ENCODE measurements at places on chromosomes 11 and 22. TPM values are rescaled to one million over a fixed set of nuclear protein-coding genes. Genes with fewer than 3 reads are reported as not detected.

- DNase-seq = no peak
These were observed 76.9 kb upstream of the CADM1 start for GRCh38 chr11:115580927-115581680.

DNA sequence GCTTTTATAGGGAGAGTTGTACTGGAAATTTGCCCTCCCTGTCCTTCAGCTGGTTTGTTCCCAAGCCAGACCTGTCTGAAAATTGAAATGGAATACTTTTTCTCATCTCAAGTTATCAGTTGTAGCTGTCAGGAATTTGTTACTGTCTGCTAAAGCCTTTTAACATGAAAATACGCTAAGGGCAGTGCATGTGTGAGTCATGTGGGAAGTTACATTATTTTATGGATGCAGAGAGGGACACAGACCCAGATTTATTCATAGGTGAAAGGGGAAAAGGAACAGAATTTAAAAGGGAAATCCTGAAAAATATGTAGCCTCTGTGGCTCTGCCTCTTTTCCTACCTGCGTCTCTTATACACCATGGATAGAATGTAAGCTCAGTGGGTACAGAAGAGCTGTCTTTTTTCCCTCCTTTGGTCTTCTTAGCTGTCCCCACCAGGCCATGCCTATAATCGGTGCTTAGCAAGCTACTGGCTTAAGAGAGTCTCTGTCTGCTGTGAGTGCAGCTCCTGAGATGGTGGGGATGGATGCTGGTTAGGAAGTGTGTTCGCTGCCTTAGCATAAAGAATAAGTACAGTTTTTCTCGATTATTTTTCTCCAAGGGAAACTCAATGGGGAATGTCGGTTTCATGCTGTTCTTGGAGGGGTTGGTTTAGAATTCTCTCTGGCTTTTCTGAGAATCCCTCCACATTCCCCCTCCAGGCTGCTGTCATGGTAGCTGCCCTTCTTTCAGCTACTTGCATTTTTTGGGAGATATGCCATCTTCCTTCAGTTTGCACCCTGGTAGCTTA is 166.8 kb downstream of the TEAD1 start:
- DNase-seq = peak; percentile 67

- DNase-seq = no peak
These were observed 307.5 kb downstream of the NTM start for GRCh38 chr11:131677828-131678470.

- DNase-seq = no peak
These were observed 60.3 kb downstream of the CWF19L2 start for GRCh38 chr11:107397357-107397756.

Gene MMP1
- 326 TPM for total RNA-seq

DNA sequence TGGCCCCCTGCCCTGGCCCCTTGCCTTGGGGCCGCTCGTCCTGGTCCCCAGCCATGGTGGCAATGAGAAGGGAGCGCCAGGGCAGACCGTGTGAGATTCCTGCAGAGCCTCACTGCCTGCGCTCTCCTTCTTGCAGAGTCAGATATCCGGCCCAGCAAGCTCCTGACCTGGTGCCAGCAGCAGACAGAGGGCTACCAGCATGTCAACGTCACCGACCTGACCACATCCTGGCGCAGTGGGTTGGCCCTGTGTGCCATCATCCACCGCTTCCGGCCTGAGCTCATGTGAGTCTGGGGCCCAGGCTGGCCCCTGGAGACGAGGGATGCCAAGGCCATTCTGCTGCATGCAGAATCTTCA is 114.1 kb downstream of the MICAL2 start:
- DNase-seq = peak; percentile 94

Gene CYP2D6
- total RNA-seq = under 0.01 TPM

Gene DNAJB7
- not detected for total RNA-seq

GRCh38 chr11:87284306-87284705 is 246.6 kb downstream of the TMEM135 start:
- no peak for DNase-seq

GRCh38 chr11:28615542-28615941 is 507.4 kb downstream of the METTL15 start:
- DNase-seq = no peak

DNA sequence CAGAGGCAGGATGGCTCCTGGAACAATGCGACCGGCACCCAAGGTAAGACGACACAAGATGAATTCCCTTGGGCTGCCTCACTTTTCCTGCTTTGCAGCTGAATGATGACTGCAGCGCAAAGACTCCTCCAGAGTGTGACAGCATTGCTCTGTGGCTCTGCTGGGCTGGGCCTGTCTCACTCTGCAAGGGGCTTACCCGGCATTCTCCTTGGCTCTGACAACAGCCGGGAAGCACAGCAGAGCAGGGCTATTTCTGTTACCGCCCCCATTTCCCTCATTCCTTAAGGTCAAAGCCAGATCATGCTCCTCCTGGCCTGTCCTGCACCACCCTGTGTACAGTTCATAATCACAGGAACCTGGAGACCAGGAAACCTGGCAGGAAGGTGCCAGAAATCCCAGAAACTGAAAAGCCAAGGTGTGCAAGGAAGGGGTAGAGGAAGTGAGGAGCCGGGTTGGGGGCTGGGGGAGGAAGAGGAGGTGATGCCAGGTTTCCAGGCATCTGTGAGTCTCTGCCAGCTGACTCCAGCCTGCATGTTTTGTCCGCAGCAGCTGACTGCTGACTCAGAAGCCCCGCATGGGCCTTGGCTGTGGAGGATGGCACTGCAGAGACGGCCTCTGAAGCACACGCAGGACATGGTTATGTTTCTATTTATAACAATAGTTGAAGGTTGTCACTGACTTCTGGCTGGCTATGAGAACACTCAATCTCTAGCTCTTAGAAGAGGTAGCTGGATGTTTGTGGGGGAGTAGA is 113.6 kb downstream of the MICAL3 start:
- DNase-seq = peak; percentile 93

- no peak for DNase-seq
These were observed 48.9 kb downstream of the CDPF1 start for GRCh38 chr22:46201059-46201757.

DNA sequence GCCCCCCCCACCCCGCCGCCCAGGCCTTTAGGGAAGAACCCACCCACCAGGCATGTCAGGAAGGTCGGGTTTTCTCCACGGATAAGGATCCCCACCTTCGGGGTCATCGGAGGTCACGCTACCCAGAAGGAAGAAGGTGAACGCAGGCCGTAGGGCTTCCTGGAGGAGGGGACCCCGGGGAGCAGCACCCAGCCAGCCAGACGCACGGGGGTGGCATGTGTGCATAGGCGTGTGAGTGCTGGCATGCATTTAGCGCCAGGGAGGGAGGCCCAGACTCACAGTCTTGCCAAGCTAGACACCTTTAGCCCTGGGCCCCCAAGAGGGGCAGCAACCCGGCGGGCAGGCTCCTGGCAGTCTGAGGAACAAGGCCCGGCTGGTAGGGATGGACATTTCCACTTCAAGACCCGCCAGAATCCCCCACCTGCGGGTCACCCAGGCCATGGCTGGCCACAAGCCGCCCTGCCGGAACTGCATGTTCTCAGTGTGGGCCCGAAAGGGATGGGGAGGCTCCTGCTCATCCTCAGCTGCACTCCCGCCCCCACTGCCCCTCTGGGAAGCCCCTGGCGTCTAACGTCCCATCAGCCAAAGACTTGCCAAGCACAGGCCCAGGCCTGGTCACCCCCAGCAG is 16.7 kb upstream of the PIM3 start:
- DNase-seq = no peak

Gene SLC25A18
- total RNA-seq = not detected

- no peak for DNase-seq
These were observed 83.9 kb downstream of the ZC3H12C start for GRCh38 chr11:110177086-110177456.

- no peak for DNase-seq
These were observed 10.0 kb downstream of the RRP7A start for GRCh38 chr22:42509548-42509947.

Gene H19
- 20.0 TPM for total RNA-seq

GRCh38 chr11:133536198-133536597 is 3.9 kb upstream of the OPCML start:
- DNase-seq = no peak

Gene OR2D2
- not detected for total RNA-seq

GRCh38 chr22:36873614-36874308 is 13.0 kb downstream of the NCF4 start:
- DNase-seq = peak; percentile 76

Gene BEST1
- not detected for total RNA-seq

GRCh38 chr22:32378707-32379272 is 21.1 kb downstream of the RFPL3 start:
- peak; percentile 67 for DNase-seq

- DNase-seq = no peak
These were observed 27.9 kb downstream of the DDX6 start for GRCh38 chr11:118763041-118763440.

GRCh38 chr22:46355996-46356471 is 20.5 kb downstream of the TRMU start:
- DNase-seq = no peak

GRCh38 chr11:1450949-1451710 is 35.4 kb downstream of the MOB2 start:
- no peak for DNase-seq

DNA sequence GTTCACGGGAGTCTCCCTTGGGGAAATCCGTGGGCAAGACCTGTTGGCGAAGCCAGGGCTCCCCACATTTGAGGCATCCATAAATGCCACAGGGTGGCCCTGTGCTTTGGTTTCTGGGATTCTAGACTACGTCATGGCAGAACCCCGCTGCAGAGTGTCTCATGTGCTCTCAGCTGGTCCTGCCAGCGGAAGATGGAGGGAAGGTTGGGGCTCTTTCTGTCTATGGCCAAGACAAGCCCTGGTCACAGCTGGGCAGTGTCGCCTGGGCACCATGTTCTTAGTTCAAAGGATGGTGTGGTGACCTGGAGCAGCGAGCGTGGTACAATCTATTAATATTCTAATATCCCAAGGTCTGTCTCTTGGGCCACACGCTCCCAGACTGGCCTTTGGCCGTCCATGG is 511.7 kb downstream of the TBC1D22A start:
- DNase-seq = no peak

Gene ZNF280A
- total RNA-seq = not detected

Gene DDTL
- 6.5 TPM for total RNA-seq

Gene CDC42BPG
- total RNA-seq = 0.22 TPM

GRCh38 chr11:39786281-39786680 is 1673.2 kb downstream of the LRRC4C start:
- DNase-seq = no peak

GRCh38 chr22:49243965-49244364 is 583.7 kb downstream of the BRD1 start:
- no peak for DNase-seq

- no peak for DNase-seq
These were observed 37.6 kb downstream of the CNTF start for GRCh38 chr11:58659910-58660570.

- no peak for DNase-seq
These were observed 5.6 kb downstream of the MAPK1 start for GRCh38 chr22:21861851-21862250.

Gene CSNK2A3
- 4.2 TPM for total RNA-seq

Gene ELF5
- total RNA-seq = not detected

DNA sequence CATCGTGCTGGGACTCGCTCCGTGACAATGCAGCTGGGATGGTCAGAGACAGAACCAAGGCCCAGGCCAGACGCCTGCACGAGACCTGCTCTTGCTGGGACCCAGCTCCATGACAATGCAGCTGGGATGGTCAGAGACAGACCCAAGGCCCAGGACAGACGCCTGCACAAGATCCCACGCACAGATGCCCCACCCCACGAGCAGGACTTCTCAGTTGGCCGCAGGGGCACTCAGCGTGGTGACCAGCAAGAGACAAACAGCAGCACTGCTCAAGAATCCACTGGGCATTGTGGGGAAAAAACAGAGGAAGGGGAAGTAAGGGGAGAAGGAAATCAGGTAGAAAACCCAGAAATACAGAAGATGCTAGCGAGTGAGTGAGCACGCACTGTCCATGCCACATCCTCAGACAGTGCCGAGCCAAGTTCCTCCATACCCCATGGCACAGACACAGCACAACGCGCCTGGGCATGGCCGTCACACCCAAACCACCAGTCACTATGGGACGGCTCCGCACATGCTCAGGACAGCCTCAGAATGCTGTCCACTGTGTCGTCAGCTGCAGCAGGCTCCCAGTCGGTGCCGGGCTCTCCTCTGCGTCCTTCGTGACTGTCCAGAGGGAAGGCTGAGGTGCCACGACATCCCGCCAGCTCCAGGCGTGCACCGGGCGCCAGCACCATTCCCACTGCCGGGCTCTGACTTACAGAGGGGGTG is 44.5 kb downstream of the BRD1 start:
- DNase-seq = no peak

DNA sequence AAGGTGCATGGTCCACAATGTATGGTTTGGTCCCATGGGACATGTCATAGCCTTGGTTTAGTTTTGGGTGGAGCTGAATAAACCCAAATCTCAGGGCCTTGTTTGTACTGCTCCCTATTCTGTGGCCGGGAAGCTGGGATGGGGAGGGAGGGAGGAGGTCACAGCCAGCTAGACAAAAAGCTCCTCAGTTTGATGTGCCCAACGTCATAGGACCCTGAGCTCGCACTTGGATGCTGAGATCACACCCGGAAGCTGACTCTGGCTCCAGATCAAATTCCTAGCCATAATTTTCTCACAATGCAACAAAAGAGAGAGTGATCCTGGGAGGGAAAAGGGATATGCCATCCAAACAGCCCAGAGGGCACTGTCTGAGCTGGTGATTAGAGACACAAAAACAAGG is 1.5 kb downstream of the HSPB2 start:
- DNase-seq = peak; percentile 68

- no peak for DNase-seq
These were observed 36.8 kb downstream of the WNT11 start for GRCh38 chr11:76169473-76169896.

GRCh38 chr22:26952004-26952403 is 294.6 kb downstream of the MIAT start:
- DNase-seq = no peak

DNA sequence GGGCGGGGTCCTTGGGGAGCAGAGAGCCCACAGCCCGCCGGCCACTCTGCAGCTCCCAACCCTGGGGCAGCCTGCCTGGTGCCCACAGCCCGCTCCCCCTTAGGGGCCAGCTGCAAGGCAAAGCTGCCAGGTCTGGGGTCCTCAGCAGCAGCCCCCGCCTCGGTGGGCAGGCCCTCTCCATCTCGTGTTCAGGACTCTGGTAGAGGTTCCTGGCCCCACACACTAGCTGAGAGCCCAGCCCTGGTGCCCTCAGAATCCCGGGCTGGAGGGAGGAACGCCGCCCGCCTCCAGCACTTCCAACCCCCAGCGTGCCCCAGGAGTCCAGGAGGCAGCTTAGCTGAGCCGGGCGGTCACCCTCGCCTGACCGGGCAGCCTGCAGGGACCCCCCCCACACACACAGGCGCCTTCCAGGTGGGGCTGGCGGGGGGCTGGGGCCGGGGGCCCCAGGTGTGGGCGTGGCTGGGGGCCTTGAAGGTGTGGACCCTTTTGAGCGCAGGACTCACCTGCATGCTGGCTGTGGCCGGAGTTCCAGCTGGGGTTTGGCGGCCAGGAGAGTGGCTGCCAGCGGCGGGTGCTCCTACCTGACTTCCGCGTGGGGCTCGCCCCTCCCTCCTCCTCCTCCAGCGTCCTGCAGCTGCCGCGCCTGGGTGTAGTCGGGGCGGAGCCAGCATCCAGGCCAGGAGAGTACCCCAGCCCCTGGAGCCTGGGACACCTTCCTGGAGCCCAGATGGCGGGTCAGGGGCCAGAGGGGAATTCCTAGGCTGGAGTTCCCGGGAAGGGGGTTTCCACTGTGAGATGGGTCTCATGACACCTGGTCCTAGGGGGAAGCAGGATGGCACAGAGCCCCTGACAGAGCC is at the start of gene ANO9:
Gene ANO9 (minus strand): TSS at position 594 of the 857 bp plus-strand sequence. CDS start 85 bp downstream, at position 509.
- peak; percentile 27 for DNase-seq

- DNase-seq = peak; percentile 51
These were observed 7.2 kb upstream of the PLXNB2 start for GRCh38 chr22:50314455-50315288.

Gene ANKK1
- not detected for total RNA-seq

GRCh38 chr11:46377831-46378230 is 3.6 kb upstream of the MDK start:
- no peak for DNase-seq

GRCh38 chr11:133797554-133797953 is 47.8 kb downstream of the SPATA19 start:
- DNase-seq = no peak

Measured in lung microvascular endothelial cell (primary cell).